ENCODE measurements at places on chromosomes 5 and 9. TPM values are rescaled to one million over a fixed set of nuclear protein-coding genes. Genes with fewer than 3 reads are reported as not detected.

CDO1 gene
- 6.3 TPM for total RNA-seq

HAND1 gene
- total RNA-seq = 22.9 TPM

SEMA4D gene
- total RNA-seq = 51.0 TPM

SLCO6A1 gene
- total RNA-seq = not detected

LMAN2 gene
- total RNA-seq = 66.7 TPM

CDH18 gene
- total RNA-seq = not detected

PRDM9 gene
- not detected for total RNA-seq

TMEM232 gene
- total RNA-seq = 4.1 TPM

IGFBPL1 gene
- not detected for total RNA-seq

GARNL3 gene
- 35.4 TPM for total RNA-seq

PLAC8L1 gene
- total RNA-seq = not detected

IRX4 gene
- 11.1 TPM for total RNA-seq

OR1N1 gene
- not detected for total RNA-seq

All from heart right ventricle (tissue), 16 donors.